ENCODE measurements at places on chromosomes 1 and 21.

DNA sequence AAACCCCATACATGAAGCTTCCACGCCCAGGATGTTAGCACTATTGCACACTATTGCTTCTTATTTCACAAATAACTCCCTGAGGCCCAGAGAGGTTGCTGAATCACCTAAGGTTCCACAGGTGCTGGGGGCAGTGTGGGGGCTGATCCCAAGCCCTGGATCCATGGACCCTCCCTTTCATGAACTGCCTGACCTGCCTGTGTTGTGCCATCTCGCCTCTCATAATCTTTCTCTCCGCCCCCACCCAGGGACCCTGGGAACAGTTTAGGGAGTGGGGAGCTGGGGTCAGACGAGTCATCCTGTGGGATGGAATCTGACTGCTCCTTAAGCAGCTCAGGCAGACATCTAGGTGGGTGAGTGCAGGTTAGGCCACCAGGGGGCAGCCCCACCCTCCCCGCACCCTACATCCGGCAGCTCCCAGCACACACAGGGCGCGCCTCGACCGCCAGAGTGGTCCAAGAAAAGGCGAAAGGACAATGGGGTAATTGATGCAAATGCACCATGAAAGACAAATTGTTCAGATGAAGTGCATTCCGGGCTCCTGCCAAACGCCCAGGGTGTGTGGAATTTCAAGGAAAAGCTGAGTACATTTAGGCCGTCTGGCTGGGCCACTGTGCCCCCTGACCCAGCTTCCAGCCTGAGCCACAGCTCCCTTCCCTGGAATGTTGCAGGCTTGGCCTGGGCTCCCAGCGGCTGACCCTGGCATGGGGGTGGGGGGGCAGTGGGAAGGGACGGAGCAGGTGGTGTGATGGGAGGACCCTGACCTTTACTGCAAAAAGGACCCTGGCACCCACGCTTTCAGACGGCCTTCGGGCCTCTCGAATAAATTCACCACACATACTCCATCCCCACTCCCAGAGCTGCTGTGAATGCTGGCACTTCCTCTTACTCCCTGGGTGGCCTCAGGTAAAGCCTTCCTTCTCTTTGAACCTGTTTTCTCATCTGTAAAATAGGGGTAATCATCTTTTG is 20.8 kb downstream of the PHLDA3 start:
- peak; percentile 51 for DNase-seq

- DNase-seq: no peak
These were observed 10.0 kb downstream of the ADAMTS1 start for GRCh38 chr21:26835027-26835713.

DNA sequence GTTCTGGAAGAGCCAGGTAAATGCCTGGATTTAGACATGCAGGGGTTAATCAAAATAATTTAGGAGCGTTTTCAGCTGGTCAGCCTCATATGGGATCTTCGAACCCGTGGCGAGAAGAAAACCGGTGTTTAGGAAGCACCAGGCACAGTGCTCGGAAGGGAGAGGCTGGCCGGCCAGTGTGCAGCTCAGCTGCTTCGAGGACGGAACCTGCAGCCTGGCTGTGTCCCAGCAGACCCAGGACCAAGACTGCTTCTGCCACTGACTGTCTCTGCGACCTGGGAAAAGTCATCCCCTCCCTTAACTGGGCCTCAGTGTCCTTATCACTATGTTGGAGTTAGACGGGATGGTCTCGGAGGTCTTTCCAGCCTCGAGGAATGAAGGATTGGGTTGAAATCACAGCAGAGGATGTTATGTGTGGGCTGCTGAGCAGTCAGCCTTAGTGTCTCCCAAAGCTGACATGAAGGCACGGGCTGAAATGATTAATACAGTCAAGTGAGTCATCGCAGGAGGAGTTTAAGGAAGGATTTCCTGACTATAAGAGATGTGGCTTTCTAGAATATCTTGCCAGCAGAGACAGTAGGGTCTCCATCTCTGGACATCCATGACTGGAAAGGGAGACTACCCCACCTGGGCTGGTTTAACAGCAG is 20.8 kb downstream of the PPFIA4 start:
- no peak for DNase-seq

DNA sequence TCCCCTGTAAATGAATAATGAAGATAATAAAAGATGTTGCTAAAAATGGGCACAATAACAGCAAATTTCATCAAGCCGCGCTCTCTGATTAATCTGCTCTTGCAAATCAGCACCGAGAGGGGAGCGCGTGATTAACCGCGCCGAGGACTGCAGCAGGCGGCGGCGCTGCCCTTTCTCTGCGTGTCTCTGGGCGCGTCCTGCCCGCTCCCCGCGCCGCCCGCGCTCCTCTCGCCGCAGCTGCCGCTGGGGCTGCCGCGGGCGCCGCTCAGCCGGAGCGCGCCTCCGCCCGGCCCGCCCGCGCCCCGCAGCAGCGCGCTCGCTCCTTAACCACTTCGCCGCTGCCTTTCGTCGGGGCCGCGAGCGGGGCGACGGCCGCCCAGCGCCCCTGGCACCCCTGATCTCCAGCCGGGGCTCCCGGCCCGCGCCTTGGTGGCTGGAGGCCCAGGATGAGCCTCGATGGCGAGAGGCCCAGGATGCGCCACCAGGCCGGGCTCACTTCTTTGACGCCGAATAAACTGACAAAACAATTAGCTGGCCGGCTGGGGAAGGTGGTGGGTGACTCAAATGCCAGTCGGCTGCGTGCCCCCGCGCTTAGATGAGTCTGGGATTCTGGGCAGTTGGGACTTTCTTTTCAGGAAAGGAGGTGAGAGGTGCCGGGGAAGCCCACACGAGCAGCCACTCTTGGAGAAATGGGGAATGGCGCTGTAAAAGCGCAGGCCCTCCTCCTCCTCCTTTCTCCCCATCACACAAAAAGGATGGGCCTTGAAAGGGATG is 221.4 kb upstream of the PKN2 start:
- no peak for DNase-seq

DNA sequence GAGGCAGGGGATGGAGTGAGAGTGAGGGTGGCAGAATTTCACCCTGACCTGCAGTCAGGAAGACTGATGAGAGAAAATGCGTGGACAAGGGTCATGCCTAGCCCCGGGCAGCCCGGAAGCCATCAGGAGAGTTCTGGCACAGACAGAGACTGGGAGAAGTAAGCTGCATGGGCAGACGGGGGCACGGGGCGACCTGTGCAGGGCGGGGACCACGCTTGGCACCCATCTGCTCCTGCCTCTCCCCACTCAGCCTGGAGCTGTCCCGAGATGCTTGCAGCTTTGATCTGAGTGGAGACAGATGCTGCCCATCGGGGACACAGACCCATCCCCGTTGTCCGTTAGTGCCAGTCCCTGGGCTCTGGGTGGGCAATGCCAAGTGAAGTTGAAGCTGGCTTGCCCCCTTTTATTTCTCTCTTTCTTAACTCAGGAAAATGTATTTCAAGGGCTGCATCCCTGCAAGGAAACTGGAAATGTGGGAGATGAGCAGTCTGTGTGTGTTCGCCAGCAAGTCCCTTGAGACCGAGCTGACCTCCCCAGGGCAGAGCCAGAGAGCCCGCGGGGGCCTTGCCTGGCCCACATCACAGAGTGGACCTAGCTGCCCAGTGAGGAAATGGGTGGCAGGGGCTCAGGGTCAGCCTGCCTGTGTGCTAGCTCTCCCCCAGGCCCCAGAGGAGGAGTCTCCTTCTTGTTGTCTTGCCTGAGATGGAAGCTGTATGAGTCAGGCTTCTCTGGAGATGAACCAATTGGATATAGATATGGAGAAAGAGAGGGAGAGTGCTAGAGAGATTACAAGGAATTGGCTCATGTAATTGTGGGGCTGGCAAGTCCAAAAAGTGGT is 121.3 kb upstream of the C1orf174 start:
- DNase-seq: no peak

DNA sequence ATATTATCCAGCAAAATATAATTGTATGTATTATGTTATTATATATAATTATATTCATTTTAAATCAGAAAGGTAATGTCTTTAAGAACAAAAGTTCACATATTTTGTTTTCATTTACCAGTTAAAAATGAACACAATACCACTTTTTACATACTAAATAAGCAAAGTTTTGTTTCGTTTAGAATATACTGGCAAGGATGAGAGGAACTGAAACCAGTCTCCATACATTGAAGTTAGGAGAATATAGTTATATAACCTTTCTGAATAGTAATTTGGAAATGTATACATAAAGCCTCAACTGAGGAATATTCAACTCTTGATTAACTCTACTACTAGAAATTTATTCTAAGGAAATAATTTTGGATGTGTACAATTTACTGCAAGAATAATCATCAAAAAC is 110.5 kb downstream of the ZNF644 start:
- no peak for DNase-seq

GRCh38 chr1:18950401-18951026 is 6.0 kb downstream of the IFFO2 start:
- DNase-seq: no peak

DNA sequence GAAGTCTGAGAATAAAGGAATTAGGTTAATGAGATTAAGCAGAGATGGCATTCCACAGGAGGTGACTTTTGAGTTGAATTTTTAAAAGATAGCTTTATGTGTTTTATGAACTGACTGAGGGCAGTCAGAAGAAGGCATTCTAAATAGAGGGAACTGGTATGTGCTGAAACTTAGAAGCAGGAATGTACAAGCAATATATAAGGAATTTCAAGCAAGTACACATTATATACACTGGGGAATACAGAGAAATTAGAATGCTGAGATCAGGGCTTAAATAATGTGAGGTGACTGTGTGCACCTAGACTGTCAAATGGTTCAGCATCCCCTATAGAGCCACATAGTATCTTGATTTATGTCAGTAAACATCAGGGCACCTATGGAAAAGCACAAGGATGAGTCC is 19.3 kb downstream of the WNT2B start:
- DNase-seq: no peak

DNA sequence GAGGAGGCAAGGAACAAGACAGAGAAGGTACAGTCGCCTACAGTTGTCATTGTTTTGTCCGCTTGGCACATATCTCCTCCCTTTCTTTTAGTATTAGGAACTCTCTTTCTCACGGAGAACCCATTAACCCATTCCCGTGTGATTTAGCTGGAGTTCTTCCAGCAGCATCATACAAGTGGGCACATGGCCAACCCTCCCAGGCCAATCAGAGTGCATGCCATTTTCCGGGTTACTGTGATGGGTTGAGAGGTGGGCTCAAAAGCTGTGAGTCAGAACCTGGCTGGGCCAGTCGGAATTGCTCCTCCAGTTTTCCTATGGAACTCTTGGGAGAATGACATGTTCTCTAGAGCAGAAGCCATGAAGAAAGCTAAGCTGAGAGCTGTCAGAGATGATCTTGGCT is 83.1 kb upstream of the SOD1 start:
- DNase-seq: no peak

- DNase-seq: no peak
These were observed 2.7 kb downstream of the ERRFI1 start for GRCh38 chr1:8023287-8023994.

- no peak for DNase-seq
These were observed 147.6 kb downstream of the NEK7 start for GRCh38 chr1:198304431-198304830.

DNA sequence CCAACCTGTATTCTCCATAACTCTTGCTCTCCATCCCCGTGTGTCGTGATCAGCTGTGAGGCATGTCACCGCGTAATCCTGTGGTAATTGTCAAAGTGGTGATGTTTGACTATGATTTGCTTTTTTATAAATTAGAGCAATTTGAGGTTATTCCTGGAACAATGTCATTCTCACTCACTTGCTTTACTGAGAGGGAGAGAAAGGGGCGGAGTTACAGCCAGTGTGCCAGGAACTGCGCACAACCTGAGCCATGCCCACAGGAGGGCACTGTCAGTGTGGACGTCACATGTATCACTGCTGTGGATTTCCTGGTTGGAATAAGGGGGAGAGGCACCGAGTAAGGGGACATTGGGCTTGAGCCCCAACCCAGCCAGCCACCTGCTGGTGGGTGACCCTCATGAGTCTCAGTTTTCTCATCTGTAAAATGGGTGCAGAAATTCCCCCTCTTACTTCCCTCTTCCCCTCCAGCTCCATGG is 6.9 kb downstream of the ADGRB2 start:
- DNase-seq: no peak

DNA sequence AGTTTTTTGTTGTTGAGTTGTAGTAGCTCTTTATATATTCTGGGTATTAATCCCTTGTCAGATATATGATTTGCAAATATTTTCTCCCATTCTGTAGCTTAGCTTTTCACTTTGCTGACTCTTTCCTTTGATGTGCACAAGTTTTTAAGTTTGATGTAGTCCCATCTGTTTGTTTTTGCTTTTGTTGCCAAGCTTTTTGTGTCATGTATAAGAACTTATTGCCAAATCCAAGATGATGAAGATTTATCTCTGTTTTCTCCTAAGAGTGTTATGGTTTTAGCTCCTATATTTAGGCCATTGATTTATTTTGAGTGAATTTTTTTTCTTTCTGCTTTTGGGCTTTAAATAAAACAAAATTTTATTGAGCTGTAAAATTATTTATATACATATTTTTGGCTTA is 52.1 kb upstream of the KRTAP19-8 start:
- no peak for DNase-seq

DNA sequence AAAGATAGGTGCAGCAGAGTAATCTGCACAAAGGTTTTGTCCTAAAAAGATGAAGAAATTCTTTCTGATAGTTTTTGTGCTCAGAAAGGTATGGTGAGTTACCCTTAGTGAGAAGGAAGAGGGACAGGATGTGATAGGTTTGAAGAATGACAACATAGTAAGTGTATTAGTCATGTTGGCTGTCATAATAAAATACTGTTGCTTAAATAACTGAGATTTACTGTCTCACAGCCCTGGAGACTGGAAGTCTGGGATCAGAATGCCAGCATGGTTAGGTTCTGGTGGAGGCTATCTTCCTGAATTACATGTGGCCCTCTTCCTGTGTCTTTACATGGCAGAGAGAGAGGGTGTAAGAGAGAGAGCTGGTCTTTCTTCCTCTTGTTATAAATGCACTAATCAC is 965.2 kb downstream of the TTLL7 start:
- no peak for DNase-seq

DNA sequence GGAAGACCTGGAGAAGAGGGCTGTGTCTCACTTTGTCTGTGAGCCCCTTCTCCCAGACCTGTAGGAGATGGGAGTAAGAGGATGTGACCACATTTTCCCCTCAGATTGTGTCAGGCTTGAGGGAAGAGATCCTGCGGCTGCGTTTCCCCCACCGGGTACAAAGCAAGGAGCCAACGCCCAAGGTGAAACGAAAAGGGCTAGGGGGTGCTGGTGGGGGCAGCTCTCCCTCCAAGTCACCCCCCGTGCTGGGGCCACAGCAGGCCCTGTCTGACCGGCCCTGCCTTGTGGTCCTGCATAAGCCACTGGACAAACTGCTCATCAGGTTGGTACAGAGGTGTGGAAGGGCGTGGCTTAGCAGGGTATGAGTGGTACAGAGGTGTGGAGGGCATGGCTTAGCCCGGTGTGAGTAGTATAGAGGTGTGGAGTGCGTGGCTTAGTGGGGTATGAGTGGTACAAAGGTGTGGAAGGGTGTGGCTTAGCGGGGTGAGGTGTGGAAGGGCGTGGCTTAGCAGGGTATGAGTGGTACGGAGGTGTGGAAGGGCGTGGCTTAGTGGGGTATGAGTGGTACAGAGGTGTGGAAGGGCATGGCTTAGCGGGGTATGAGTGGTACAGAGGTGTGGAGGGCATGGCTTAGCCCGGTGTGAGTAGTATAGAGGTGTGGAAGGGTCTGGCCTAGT is 30.6 kb downstream of the HYI start:
- no peak for DNase-seq

- no peak for DNase-seq
These were observed 19.6 kb downstream of the TMEM53 start for GRCh38 chr1:44654621-44655187.

Measured in stimulated activated CD4-positive, alpha-beta T cell treated with anti-CD3 and anti-CD28 coated beads, Interleukin-12 subunit alpha, Interleukin-12 subunit beta, amount 100 ng/mL, for 4 hours (primary cell).